ENCODE measurements at places on chromosomes 4 and X.

GRCh38 chr4:137707102-137707620, 174.9 kb upstream of the PCDH18 start:
- DNase-seq: no peak

DNA sequence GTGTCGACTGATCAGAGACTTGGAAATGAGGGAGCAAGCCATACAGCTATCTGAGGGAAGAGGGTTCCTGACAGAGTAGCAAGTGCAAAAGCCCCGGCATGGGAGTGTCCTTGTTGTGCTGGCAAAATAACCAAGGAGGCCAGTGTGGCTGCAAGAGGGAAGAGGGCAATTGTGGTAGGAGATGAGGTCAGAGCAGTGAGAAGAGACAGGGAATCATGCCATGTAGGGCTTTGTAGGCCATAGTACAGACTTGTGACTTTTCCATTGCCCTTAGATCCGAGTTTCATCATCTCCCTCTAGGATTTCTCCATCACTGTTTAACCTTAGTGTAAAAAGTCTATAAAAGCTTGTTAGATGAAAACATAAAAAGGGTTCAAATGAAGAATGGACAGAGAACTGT, 76.2 kb downstream of the DOCK11 start:
- no peak for DNase-seq

DNA sequence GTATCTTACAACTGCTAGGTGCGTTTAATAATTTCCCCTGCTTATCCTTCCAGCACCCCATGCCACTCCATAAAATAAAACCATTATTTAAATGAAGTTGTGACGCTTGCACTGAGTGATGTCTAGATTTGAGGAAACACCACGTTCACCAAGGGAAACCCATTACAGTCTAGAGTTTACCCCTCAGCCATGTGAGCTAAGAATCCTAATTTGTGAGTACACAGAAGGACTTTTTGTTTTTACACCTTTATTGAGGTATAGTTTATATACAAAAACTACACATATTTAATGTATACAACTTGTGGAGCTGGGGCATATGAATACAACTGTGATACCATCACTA, 326.8 kb downstream of the RAPGEF2 start:
- DNase-seq: no peak

- DNase-seq: peak; percentile 74
These were observed 55.8 kb downstream of the PTTG2 start for GRCh38 chr4:38015886-38016515.

DNA sequence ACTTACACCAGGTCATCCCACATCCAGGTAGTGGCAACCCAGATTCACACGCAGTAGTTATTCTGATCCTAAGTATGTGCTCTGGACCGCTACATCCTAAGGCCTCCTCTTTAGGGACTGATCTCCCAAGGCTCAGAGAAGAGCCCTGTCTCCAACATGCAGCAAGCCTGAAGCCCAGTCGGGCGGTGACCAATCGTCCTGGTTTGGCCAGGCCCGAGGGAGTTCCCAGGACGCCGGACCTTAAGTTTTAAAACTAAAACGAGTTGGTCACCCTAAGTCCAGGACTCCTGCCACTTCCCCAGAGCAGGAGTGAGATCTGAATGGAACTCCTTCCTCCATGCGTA, 385 bp downstream of the LYAR start:
- DNase-seq: no peak

DNA sequence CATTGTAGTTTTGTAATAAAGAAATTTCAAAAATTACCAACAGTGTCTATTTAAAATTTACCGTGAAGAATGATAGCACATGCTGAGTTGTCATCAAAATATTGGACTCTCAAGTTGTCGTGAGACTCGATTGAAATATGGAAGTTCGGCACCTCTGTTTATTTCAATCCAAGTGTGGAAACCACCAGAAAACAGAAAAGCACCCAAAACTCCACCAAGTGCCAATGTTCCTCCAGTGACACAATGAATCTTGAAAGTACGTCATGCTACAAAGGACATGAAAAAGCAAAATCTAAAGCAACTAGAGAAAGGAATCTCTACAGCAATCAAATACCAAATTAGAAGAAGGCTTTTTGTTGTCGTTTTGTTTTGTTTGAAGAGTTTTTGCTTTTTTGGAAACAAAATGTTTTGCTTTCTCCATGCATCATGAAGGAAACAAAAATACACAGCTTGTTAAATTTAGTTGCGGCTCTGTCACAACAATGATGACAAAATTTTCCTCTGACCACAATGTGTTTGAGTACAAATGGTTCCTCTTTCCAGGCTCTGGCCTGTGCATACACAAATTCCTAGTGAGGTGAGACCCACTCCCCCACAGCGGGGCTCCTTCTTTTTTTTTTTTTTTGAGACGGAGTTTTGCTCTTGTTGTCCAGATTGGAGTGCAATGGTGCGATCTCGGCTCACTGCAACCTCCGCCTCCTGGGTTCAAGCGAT, 9.6 kb upstream of the IL13RA1 start:
- no peak for DNase-seq

- DNase-seq: no peak
These were observed 855.1 kb upstream of the INTU start for GRCh38 chr4:126777649-126778048.

DNA sequence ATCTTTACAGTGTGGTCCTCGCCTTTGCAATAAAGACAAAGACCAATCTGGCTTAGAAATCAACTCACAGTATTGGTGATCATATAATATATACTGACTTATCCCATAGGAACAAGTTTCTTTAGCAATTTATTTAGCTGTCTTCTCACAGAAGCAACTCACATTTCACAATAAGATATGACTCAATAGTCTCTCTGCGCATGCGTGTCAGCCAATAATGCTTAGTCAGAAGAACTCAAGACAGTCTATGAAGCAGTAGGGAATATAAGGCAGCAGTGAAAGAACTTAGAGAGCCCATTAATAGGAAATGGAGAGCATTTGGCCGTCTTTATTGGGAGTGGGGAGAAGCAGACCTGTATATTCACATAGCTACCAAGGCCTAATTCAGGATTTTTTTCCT, 216.7 kb downstream of the IL13RA2 start:
- peak; percentile 2 for DNase-seq

DNA sequence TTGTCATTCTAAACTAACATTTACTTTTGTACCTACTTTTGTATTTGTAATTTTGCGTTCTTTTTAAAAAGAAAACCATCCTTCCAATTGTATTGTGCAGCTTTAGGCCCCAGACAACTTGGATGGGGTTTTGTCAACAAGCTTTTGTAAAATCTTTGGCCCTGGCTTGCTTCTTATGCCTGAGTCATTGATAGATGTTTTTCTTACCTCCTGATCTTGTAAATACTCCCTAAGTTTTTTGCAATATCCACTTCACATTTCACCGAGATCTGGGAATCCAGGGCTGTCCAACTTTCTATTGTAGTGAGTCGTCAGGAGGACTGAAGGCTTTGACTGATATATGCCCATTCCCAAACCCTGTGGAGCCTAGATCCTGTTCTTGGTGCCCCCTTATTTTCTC, 126.9 kb upstream of the GUCY1A1 start:
- no peak for DNase-seq

DNA sequence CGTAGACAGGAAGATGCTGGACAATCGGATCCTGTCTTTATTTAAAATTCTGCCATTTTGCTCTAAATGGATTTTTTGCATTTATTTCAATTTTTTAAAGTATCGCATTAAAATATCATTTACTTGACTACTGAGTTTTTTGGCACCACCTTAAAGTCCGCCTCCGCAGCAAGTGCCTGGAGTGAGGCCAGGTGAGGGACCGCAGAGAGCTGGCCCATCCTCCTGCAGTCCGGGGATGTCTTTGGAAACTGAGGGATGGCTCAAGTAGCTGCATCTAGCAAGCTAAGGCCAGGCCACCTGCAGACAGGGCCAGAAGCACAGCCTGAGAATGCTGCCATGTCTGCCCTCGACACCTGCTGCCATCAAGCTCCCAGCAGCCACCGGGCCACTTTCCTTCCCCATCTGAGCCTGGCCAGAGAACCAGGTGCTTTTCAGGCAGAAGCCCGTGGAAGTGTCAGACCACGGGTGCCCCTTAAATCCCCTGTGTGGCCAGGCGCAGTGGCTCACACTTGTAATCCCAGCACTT, 69.6 kb downstream of the ABLIM2 start:
- DNase-seq: no peak

- DNase-seq: no peak
These were observed 210.6 kb downstream of the TENM3 start for GRCh38 chr4:182453830-182454229.

DNA sequence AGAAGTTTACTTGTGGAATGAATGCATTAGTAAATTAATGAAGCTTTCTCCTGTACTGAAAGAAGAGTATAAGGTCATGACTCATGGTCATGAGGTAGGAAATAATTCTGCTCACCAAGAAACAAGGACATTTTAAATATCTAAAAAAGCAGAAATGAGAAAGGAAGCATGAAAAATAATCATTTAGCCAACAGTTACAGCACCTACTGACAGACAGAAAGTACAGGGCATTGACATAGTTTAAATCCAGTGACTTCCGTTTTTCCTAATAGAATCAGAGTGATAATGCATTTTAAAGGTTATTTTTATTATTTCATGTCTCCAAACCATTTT, 30.5 kb upstream of the ACSL1 start:
- peak; percentile 28 for DNase-seq

GRCh38 chrX:47232197-47232802, 509 bp upstream of the USP11 start:
- DNase-seq: peak; percentile 53

- DNase-seq: no peak
These were observed 74.9 kb upstream of the CBR4 start for GRCh38 chr4:169084954-169085353.

DNA sequence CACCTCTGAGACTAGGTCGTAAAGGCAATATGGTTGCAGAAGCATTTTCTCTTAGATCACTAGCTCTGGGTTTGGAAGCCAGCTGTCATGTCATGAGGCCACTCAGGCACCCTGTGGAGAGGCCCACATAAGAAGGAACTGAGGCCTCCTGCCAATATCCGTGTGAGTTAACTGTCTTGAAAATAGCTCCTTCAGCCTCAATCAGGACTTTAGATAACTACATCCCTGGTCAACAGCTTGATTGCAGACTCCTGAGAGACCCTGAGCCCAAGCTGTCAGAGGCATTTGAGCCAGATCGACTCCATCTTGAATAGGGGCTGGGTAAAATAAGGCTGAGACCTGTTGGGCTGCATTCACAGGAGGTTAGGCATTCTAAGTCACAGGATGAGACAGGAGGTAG, 15.1 kb upstream of the REPS2 start:
- no peak for DNase-seq

- DNase-seq: no peak
These were observed 528 bp downstream of the FMR1 start for GRCh38 chrX:147912093-147912801.

- DNase-seq: no peak
These were observed 3.5 kb downstream of the HGFAC start for GRCh38 chr4:3445111-3445820.

- no peak for DNase-seq
These were observed 3.0 kb downstream of the IL2 start for GRCh38 chr4:122453384-122453995.

DNA sequence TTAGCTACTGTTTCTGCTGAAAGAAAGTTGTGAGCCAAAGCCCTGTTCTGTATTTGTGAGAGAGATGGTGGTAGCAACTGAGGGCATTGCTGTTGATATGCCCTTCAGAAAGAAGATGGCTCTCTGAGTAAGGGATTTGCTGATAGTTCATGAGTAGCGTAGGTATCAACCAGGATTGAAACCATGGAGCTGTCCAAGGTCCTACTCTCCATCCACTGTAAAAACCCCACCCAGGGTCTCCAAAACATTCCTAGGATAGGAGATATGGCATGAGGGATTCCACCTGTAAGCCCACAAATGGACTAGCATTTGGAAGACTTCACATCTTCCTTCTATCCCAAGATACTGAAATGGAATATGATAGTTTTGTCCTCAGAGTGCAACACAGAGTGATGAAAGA, 277.1 kb upstream of the PRKX start:
- DNase-seq: no peak

- peak; percentile 10 for DNase-seq
These were observed 365.7 kb downstream of the PPP3CA start for GRCh38 chr4:100981447-100982204.

GRCh38 chr4:71814433-71814832, 30.6 kb upstream of the GC start:
- no peak for DNase-seq

DNA sequence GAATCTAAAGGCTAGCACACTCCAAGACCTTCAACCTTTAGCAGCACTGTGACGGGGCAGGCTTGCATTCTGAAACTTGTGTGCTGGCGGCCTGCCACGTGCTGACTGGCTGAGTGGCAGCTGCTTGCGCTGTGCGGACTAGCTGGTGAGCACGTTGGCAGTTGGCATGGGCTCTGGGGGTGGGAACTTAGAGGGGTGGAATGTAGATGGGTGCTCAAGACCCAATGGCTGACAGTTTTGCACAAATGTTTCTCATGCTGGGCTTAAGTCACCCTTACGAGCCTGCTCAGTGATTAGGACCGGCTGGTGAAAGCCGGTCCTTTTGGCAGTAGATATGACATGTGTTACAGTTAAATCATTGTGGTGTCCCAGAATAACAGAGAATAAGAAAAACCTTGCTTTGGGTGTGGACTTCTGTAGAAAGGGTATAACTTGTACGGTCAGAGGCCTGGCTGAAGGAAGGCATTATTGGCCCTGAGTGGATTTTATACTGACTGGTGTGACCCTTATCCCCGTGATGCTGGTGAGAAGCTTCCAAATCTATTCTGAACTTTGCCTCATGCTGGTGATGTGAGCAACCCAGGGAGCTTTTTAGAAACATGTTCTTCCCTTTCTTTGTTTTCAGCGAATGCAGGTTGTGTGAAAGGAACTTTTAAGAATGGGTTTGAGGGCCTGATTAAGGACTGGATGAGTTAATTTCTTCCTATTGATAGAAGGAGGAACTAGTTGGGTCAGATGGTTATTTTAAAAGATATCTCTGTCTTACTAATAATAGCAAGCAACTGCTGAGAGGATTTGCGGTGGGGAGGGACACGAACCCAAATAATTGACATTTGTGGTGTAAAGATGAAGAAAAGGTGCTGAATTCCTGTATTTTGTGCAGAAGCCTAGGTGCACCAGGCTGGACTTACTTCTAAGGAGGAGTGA, 107.4 kb upstream of the SLC4A4 start:
- no peak for DNase-seq

GRCh38 chr4:54308110-54308509, 79.0 kb downstream of the PDGFRA start:
- no peak for DNase-seq

DNA sequence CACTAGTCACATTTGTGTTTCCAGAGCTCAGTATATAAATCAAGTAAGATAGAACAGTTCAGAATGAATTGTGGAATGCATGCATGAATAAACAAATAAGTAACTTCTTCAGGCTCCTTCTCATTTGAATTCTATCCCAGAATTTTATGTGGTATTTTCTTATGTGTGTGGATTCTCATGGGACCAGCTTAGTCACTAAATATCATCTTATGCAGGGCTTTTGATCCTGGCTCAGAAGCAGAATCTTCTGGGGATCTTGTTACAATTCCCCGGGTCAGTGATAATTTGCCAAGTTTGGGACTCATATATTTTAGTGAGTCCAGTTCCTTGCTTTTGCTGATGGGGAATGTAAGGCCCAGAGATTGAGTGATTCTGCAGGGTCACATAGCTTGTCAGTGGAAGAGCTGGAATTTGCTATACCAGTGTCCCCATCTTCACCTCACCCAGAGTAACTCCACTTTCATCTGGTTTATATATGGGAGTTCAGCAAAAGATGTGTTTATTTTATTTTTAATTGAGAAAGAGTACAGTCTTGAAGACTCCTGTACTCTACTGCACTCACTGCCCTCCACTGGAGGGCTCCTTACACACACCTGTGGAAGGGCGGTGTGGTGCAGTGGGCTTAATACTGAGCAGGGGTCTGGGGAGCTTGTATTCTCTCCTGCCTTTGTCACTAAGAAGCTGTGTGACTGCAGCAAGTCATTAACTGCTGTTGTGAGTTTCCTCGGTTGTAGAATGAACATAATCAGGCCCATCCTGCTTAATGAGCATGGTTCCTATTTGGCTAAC, 198.2 kb upstream of the CXorf66 start:
- no peak for DNase-seq

All from trophoblast cell (in vitro differentiated cells and primary cell).